ENCODE measurements at places on chromosomes 16 and 17.

GRCh38 chr16:66107661-66108060 is 258.8 kb upstream of the CDH5 start:
- DNase-seq = no peak

- DNase-seq = peak; percentile 85
These were observed 27.2 kb upstream of the MEAK7 start for GRCh38 chr16:84531671-84532111.

- no peak for DNase-seq
These were observed 98.6 kb downstream of the OR1D5 start for GRCh38 chr17:2964831-2965230.

DNA sequence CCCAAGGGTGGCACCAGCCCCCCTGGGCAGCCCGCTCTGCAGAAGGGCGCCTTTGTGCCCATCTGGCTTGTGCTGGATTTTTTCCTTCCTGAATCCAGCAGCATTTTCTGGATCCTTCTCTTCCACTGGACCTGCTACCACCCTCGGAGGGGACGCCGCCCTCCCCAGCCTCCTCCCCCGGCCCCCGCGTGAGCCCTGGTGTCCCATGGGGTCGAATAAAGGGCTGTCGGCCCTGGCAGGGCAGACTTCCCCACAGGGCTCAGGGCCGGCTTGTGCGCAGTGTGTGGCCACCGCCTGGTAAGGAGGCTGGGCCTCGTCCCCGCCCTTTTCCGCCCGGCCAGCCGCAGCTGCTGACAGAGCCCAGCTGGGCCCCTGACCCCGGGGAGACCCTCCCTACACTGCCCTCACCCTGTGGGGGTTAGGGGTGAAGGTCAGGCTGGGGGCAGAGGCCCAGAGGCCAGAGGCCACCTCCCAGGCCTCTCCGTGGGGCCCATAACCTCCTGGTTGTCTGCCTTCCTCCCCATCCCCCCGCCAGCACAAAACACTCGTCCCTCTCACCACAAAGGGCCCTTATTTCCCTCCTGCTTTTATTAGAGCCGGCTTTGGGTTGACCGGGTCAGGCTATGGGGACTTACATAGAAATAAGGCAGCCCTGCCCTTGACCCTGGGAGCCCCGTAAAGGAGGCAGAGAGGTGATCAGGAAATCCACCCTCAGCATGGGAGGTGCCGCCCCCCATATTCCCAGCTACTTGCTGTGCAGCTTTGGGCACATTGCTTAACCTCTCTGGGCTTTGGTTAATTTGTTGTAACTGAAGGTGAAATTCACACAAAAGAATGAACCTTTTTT is 179.3 kb upstream of the CIBAR2 start:
- no peak for DNase-seq

GRCh38 chr16:9679213-9679767 is 502.9 kb downstream of the GRIN2A start:
- DNase-seq = no peak

DNA sequence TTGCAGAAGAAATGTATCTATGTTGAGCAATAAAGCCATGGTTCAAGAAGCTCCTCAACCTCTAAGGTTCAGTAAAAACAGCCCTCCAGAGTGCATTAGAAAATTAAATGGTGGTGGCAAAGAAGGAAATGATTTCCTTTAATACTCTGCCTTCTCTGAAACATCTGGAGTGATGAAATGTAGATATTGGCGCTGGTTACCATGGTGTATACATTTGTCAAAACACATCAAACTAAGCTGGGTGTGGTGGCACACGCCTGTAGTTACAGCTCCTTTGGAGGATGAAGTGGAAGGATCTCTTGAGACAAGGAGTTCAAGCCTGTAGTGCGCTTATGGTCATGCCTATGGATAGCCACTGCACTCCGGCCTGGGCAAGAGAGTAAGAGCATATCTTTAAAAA is 6.0 kb downstream of the CAPNS2 start:
- no peak for DNase-seq

GRCh38 chr16:57842601-57843000 is 40.3 kb upstream of the KIFC3 start:
- DNase-seq = no peak

Measured in NCI-H510A treated with DMSO at 0.1 percent for 48 hours (cell line).